Inflammatory macrophage treated with lipopolysaccharide for 1 hour (primary cell): ENCODE measurements at places on chromosomes 6 and 20.

- DNase-seq: no peak
Observed at GRCh38 chr6:26441977-26442376, 1.7 kb downstream of the BTN3A3 start.

DNA sequence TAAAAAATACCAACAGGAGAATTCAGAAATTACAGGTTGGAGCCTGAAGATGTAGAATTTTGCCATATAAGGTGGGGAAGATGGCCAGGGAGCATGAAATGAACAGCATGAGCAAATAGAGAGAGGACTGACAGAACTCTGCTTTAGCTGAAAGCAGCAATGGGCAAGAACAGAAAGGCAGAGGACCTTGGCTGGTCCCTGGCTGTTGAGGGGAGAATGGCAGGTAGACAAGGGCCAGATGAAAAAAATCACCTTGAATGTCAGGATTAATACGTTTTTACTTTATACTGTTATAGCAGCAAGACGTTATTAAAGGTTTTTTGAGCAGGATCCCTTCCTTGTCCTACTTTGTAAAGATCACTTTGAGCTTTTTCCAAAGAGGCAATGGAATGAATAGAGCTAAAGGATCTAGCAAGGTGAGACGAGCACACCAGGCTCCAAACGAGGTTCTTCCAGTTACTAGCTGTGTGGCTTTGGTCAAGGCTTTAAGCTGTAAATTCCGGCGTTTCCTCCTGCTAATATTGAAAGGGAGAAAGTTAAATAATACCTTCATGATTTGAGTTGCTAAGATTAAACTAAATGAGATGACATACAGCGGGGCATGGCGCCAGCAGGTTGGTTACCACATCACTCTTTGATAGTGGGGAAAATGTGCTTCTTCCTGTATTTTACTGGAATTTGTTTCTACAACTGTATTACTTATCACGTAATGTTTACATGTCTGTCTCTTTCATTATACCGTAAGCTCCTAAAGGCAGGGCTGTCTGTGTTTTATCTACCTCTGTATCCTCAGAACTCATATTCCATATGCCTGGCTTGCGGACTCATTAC is 776 bp downstream of the PPIL1 start:
- DNase-seq: no peak

DNA sequence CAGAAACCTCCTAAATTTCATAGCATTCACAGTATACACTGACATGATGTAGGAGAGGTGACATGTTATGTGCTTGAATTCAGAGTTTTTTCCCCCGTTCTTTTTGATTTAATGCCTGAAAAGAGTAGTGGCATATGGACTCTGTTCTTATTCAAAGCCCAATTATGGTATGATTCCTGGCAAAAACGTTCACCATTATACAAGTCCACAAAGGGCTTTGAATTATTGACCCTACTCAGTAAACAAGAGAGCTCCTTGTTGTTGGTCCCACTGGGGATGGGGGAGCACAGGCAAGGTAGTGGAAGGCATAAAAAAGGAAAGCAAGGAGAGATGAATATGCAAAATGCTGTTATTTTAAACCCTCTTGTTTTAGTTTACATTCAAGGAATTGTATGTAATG is 136.0 kb upstream of the AHI1 start:
- no peak for DNase-seq

DNA sequence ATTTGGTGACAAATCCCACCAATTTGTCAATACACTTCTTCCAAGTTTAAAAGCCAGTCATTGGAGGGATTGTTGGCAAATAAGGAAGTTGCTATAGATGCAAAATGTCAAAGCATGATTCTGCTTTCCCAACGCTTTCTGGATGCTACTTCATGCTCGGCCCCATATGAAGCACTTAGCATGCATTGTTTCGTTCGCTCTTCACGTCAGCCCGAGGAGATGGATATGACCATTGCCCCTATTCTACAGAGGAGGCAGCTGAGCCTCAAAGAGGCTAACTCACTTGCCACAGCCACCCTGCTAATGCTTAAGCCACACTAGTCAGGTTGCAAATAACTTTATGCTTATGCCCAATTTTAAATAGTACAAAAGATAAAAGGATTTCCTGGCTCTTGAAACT is 2.8 kb upstream of the NXT1 start:
- DNase-seq: peak; percentile 24

DNA sequence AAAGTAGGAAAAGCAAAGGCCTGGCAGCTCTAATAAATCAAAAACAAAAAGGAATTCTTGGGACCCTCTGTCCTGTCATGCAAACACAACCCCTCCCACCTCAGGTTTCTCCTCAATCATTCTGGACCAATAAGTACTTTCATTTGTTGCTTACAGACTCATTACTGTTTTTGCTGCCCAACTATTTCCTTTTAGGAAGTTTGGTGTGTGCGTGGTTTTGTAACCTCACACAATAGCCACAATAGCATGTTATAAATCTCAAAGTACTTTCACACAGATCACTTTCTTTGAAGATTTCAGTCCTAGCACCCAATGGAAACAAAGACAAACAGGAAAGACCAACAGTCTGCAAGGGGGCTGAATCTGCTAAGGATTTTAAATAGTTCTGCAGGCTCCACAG is 4.5 kb downstream of the MRPL14 start:
- DNase-seq: peak; percentile 17

DNA sequence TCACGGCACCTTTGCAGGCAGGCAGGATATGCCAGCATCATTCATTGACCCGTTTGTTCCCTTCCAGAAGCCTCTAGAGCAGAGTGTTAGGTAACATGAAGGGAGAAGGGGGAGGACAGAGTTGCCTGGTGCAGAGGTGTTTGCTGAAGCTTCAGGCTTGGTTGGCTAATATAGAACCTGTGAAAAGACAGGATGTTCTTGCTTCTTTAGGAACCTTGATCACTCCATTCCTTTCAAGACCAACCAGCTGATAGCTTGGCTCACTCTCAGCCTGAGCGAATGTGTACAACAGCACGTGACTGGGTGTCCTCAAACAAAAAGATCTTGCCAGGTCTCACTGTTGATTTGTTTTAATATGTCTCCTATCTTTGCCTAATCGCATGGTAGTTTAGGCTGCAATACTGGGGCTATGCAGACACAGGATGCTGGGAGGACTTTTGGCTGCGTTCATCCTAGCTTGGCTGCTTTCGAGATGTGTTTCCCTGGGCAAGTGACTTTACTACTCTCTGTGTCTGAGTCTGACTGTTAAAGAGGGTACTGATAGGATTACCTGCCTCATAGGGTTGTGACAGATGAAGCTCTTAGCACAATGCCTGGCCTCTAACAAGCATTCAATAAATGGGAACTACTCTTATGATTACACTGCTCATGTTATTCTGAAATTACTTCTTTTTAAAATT is 16.0 kb downstream of the SHLD1 start:
- DNase-seq: no peak

- DNase-seq: peak; percentile 31
Observed at GRCh38 chr6:107871976-107872375, 47.9 kb upstream of the SCML4 start.

DNA sequence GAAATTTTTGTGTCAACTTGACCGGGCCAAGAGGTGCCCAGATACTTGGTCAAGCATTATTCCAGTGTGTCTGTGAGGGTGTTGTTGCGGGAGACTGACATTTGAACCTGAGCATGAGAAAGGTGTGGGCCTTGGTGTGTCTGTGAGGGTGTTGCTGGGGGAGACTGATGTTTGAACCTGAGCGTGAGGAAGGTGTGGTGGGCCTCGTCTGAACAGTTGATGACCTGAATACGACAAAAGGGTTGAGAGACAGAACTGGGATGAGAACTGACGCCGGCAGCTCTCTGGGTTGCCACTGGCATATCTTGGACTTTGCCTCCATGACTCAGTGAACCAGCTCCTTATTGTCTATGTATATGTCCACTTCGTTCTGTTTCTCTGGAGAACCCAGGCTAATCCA is 240.5 kb downstream of the ERMARD start:
- DNase-seq: no peak

GRCh38 chr6:104003803-104004516 is 855.8 kb downstream of the HACE1 start:
- DNase-seq: no peak

- no peak for DNase-seq
Observed at GRCh38 chr6:100350139-100350538, 114.6 kb downstream of the SIM1 start.

GRCh38 chr6:36120979-36121786 is 9.1 kb upstream of the MAPK13 start:
- DNase-seq: peak; percentile 48

DNA sequence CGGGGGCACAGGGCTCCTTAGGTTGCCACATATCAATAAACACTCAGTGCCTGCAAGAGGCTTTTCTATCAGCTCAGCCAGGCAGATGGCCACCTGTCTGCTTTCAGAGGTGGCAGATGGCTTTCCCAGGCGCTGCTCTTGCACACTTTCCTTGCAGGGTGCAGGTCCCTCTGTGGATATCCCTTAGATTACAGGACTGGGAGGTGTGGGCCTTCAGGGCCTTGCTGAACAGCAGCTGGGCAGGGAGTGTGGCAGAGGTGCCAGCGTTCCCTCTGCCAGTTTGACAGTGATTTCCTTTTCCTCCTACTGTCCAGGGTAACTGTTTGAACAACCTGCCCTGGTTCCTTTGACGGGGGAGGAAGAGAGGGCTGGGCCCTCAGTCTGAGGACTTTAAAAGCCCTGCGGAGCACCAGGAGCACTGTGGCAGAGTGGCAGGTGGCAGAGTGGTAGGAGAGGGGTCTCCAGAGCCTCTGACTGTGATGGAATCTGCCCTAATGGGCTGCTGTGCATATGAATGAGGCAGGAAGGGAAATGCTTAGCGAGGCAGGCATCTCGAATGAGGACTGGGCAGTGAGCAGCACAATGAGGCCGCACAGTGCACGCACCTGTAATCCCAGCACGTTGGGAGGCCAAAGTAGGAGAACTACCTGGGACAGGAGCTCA is 34.2 kb downstream of the ABHD12 start:
- DNase-seq: no peak

GRCh38 chr6:15547400-15547799 is 115.4 kb downstream of the DTNBP1 start:
- DNase-seq: no peak

DNA sequence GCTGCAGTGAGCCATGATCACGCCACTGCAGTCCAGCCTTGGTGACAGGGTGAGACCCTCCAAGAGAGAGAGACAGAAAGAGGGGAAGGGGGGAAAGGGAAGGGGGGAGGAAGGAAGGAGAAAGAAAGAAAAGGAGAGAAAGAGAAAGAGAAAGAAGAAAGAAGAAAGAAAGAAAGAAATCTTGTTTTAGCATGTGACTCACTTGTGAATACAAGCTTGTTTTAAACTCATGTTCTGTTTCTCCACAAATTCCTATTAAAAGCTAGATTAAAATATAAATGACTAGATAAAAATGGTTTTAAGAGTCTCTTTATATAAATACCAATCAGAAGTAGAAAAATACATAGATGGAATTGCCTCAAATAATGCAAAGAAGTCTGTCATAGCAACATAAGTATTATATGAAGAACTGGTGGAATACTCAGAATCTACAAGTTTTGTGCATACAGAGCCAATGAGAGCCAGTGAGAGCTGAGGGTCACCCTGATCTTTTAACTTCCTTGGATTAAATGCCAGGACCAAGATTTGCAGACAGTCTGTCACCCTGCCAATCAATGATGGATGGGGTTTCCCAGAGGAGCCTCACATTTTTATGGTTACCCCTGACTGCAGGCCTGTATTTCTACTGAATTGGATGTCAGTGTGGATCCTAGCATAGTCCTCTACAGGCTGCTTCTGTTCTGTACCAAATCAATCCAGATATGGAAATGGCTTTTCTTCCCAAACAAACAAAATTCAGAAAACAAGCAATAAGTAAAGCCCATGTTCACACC is 50.8 kb upstream of the LY86 start:
- DNase-seq: no peak
